ENCODE measurements at places on chromosomes 13 and 19.

DNA sequence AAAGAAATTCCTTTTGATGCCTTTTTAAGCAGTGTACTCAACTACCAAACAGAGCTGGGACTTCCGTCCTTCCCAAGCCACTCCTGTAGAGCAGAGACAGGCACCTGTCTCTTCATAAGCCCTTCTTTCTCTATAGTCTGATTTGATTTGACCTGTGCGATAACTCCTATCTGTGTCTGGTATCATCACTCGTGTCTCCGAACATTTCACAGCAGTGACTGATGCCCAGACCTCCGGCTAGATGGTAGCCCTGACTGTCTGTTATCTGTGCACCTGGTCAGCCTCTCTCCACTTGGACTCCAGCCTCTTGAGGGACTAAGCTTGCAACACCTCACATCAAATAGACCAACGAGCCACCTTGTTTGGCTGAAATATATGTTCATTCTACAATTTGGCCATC is 316.2 kb upstream of the ZNF507 start:
- no peak for DNase-seq

DNA sequence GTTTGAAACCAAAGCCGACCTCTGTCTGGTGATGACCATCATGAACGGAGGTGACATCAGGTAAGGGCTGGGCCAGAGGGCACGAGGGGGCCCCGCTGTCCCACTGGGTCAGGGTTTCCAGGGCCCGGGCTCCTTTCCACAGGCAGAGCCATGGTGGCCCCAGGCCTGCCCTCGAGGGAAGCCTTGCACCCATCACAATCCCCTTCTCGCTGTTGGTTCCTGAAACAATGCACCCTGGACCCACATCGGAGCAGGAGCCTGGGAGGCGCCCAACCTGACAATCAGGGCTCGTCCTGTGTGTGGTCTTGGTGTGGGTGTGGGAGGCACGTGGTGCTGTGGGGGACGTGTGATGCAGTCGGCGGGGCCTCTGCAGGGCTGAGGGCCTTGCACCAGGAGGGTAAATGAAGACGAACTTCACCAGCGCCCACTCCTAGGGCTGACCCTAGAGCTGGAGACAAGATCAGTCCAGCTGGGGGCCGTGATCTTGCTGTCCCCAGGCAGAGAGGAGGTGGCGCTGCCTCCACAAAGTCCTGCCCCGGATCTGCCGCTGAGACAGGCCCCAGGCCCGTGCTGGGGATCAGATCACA is 2.8 kb downstream of the GRK1 start:
- DNase-seq = no peak

GRCh38 chr19:3178973-3179738 is 587 bp downstream of the S1PR4 start:
- no peak for DNase-seq

DNA sequence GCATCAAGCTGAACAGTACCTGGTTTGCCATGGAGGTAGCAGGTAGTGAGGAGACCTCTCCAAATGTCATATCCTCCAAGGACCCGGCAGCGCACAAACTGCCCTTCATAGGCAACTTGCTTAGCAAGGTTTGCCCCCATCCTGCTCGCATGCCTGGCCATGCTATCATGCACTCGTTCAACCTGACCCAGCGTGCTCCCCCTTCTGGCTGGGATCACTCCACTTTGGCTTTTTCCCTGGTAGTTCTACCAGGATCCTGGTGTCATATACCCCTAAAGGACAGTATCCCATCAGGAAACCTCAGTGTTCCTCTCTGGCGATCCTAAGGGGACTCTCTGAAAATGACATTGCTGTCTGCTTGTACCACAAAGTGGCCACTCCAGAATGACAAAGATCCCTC is 38.6 kb upstream of the ZNF30 start:
- no peak for DNase-seq

GRCh38 chr13:109436841-109437240 is 349.5 kb downstream of the IRS2 start:
- no peak for DNase-seq

DNA sequence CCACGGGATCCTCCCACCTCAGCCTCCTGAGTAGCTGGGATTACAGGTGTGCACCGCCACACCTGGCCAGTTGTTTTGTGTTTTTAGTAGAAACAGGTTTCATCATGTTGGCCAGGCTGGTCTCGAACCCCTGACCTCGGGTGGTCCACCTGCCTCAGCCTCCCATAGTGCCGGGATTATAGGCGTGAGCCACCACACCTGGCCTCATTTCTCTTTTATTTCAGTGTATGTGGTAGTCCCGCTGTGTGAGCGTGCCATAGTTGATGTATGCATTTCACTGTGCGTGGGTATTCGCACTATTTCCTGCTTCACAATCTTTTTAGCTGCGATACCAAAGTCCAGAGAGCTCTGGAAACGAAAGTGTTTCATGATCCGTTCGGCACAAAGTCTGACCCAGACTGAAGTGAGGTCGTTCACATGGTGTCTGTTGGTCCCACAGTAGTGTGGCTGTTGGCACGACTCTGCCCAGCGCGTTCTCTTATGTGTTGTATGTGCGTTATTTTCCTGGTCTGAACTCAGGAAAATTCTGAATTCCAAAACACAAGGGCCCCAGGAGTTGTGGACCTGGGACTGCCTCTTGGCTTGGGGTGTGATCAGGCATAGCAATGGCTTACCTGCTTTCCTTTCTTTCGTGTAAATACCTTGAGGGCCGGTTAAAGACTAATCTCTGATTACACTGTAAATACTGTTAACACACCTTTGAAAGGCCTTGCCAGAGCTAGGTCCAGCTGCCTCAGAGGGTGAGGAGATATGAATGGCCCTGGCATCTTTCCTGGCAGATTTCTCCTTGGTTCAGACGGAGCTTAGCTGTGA is 8.6 kb downstream of the EPN1 start:
- no peak for DNase-seq
